ENCODE measurements at places on chromosomes 7 and 10.

- no peak for DNase-seq
These were observed 4.6 kb downstream of the C7orf25 start for GRCh38 chr7:42907316-42907715.

DNA sequence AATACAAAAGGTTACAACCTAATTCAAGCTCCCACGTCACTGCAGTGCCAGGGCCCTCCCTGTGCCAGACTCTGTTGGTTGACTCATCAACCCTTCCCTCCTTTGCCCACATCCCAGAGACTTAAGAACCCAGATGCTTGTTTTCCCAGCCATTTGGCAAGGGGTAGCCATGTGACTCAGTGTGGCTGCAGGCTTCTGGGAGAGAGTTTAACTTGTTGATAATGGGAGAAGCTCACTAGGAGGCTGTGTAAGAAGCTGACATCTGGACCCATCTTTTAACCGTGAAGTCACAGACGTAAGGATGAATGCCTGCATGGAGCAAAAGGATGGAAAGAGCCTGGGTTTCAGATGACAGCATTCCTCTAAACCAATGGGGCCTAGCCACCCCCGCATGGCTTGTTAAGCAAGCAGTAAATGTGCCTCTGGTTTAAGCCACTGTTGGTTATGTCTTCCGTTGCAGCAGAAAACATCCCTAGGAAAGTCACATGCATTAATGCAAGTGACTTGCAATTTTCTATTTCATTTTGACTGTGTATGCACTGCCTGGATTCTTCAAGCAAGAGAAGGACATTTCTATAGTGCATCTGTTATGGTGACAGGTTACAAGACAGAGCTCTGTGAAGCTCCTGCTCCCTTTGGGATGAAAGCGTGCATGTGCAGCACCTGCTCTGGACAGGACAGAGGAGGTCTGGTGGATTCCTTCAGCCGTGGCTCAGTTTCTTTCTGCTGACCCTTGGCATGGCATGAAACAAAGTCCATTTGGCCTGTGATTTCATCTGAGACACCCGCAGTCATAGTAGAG lies 57.5 kb upstream of the CREB5 start:
- DNase-seq, result peak; percentile 88

DNA sequence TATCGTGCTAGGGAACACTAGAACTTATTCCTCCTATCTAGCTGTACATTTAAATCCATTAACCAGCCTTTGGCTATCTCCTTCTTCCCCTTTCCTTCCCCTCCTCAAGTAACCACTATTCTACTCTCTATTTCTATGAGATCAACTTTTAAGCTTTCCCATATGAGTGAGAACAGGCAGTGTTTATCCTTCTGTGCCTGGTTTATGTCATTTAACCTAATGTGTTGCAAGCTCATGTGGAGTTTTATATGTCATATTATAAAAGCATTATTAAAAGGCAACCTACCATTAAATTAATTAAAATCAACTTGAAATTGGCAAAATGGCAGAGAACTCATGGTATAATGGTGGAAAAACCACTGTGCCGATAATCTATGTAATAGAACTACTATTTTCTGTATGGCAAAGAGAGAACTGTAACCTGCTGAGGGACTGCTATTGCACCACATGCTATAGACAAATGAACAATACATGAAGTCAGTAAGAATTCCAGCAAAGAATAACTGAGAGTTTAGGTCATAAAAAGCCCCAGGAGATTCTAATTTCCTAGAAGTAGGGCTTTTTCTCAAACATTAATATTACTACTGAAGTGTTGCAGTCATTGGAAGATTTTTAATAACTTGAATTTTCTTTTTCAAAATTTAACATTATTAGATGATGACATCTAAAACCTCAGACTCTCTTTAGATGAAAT lies 81.8 kb downstream of the LRRN3 start:
- DNase-seq, result no peak

DNA sequence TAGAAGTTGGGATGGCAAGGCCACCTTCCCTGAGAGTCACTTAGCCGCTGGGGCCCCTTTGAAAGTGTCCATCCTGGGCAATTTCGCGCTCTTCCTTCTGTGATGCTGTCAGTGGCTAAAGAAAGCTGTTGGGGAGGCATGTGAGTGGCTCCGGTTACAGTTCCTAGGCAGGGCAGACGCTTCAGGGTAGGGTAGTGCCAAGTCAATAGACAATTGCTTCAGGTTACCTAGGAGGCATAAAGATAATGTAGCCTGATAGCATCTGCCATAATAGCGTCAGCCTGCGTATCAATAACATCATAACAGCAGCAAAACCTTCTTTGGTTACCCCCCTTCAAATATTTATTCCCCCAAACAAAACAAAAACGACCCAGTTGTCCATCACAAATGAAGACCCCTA lies at the start of gene FAM107B:
FAM107B (minus strand) TSS at position 101 of the 400 bp plus-strand sequence. CDS start 234 bp downstream, outside the sequence.
- no peak for DNase-seq

GRCh38 chr10:102395400-102396316 lies at the start of gene NFKB2:
TSS of gene NFKB2 (plus strand) at chr10:102395705. CDS start at chr10:102395960, 255 bp downstream.
- DNase-seq, result peak; percentile 28

DNA sequence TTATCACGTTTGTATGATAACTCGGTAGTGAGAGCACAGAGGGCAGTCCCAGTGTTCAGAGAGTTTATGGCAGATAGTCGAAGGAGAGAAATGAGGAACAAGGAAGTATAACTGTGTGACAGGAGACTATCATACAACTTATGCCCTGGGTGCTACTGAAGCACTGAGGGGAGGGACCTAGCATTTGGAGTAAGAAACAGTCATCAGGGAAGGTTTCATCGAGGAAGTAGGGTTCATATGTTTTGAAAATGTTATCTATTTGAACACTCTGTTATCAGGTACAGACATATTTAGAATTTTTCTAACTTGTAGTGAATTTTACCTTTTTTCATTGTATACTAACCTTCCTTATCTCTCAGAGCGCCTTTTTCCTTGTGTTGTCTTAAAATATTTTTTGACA lies 1214.4 kb upstream of the C7orf33 start:
- no peak for DNase-seq

DNA sequence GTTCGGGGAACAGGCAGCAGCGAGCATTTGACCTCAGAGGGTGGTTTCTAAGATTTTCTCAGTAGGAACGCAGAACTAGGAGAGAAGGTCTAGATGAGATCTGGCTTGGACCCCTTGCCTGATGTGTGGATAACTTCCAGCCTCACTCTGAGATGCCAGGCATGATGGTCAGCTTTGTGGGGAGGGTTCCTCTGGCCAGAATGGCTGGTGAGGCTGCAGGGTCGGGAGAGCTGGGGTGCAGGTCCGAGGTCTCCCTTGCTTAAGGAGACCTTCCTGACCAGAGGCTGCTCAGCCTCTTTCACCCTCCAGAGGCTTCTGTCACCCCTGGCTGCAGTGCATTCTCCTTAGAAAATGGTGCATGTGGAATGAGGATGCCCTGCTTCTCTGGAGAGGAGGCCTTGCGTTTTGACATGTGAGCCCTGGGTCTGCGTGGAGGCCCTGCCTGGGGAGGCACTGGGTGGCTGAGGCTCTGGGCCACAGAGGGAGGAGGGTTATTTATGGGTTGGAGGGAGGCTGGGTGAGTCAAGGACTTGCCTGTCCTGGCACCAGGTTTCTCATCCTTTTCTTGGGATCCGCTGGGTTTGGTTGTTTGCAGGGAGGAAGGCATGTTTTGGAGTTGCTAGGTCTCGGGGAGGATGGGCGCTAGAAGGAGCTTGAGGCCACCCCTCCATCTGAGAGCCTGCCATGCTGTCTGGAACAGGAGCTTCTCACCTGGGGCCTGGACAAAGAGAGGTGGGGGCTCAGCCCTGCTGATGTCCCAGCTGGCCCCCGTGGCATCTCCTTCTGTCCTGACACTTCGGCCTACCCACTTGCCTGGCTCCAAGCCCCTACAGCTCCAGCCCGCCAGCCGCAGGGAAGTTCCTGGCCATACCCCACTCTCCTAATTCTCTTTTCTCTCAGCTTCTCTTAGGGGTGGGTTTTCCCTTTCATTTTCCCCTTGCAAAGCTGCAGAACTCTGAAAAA lies 3.9 kb downstream of the FAM241B start:
- DNase-seq, result no peak

- no peak for DNase-seq
These were observed 51.0 kb downstream of the UNC5B start for GRCh38 chr10:71263376-71263775.

- no peak for DNase-seq
These were observed 648.8 kb downstream of the NXPH1 start for GRCh38 chr7:9082203-9082602.

GRCh38 chr10:112981553-112981952 lies 31.5 kb downstream of the TCF7L2 start:
- DNase-seq, result peak; percentile 41

DNA sequence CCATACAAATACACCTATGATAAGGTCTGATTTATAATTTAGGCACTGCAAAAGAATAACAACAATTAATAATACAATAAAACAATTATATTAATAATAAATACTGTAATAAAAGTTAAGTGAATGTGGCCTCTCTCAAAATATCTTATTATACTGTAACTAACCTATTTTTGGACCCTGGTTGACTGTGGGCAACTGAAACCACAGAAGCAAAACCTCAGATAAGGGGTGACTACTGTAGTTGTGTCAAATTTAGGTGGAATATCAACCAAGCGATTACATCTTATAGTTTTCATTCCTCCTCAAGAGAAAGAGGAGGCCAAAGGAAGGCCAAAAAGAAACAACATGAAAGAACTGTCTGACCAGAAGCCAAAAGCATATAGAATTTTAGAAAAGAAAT lies 103.9 kb downstream of the SKAP2 start:
- DNase-seq, result no peak

GRCh38 chr10:32023264-32023663 lies 33.0 kb downstream of the KIF5B start:
- DNase-seq, result no peak

- no peak for DNase-seq
These were observed 47.5 kb upstream of the ANTXRL start for GRCh38 chr10:46239247-46239646.

DNA sequence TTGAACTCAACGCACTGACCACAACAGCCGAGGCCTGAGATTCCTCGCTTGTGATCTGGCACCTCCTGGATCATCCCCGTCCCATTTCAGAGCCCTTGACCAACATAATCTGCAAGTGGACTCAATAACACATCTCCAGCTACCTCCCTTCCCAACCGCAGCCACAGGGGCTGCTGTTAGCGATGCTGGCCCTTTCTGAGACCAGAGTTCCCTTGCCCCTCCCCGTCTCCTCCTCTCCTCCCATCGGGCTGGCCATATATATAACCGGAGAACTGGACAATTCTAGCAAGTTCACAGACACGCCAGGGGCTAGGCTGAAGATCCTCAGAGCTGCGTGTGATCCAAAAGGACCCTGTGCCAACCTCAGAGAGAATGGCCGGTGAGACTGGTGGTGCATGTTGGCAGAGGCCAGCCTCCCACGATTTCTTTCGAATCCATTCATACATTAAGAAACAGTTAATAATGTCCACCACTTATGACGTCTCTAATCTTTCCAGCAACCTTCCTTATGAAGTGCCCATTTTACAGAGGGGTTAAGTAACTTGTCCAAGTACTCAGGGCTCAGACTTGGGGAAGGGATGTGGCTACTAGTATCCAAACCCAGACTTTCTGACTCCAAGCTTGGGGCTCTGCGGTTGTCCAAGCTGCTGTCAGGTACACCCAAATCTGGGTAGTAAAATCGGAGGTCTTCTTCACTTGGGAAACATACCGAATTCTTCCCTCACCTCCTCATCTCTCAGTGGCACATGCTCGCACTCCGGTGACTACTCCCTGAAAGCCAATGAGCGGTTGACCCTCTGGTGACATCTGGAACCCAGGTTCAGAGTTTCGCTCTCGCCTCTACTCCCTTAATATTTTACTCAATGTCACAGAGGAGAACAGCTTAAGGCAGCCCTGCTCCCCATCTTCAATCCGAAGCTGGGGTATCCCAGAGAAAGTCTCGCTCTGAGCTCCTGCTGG lies 11.2 kb upstream of the FEZF1 start:
- DNase-seq, result no peak

- no peak for DNase-seq
These were observed 32.1 kb downstream of the MARCHF5 start for GRCh38 chr10:92323079-92323478.

GRCh38 chr7:116230191-116231005 lies 20.1 kb downstream of the TES start:
- DNase-seq, result no peak

DNA sequence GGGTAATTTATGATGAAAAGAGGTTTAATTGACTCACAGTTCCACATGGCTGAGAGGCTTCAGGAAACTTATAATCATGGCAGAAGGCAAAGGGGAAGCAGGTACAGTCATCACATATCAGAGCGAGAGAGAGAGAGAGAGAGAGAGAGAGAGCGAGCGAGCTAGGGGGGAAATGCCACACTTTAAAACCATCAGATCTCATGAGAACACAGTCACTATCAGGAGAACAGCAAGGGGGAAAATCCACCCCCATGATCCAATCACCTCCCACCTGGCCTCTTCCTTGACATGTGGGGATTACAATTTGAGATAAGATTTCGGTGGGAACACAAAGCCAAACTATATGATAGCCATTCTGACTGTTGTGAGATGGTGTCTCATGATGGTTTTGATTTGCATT lies 576.3 kb downstream of the GFRA1 start:
- no peak for DNase-seq

DNA sequence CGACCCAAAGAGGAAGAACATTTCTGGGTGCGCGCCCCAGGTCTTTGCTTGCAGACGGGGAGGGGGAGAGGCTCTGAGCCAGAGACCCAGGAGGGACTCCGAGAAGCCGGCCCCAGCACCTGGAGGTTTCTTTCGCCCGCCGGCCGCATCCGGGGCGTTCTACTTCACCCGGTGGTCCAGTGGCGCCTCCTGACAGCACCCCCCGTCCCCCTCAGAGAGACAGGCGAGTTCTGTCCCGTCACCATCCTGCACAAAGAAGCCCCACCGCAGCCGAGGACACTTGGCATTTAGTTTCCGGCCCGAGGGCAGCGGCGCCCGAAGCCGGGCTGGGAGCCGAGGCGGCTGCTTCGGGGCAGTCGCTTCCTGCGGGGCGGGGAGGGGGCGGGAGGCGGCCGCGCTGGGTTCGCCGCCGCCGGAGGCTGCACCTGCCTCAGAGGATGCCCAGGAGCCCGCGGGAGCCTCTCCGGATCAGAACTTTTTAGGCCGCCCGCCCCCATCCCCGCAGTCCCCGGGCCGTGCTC lies at the start of gene TMEM178B:
TMEM178B (plus strand) TSS at position 424 of the 521 bp plus-strand sequence.
- no peak for DNase-seq

DNA sequence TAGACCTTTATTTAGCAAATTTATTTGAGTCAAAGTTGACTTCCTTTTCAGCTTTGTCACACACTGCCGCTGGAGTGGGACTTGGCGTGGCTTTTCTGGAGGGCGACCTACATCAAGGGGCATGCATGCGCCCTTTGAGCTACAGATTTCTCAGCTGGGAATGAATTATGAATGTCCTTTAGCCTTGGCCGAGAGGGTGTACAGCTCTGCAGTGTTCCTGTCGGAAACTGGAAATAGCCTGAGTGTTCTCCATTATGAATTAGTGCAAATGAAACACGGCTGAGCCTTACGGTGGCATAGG lies 79.7 kb downstream of the GLRX3 start:
- no peak for DNase-seq

- no peak for DNase-seq
These were observed at the start of gene CHST15 for GRCh38 chr10:124092860-124093773. TSS of gene CHST15 (minus strand) at chr10:124093598. CDS start at chr10:124046212, 47,386 bp downstream.

Data from AG09309 (cell line).